ENCODE measurements at places on chromosomes 12 and 14. TPM values are rescaled to one million over a fixed set of nuclear protein-coding genes. Genes with fewer than 3 reads are reported as not detected.

CABP1 gene
- total RNA-seq = not detected

MYF6 gene
- total RNA-seq = not detected

CATSPERB gene
- total RNA-seq = 7.1 TPM

PROX2 gene
- total RNA-seq = not detected

PLA2G1B gene
- not detected for total RNA-seq

MGST1 gene
- not detected for total RNA-seq

BMP4 gene
- total RNA-seq = not detected

NANOG gene
- total RNA-seq = not detected

CDKN1B gene
- 352 TPM for total RNA-seq

GPR65 gene
- 10.7 TPM for total RNA-seq

BDKRB2 gene
- not detected for total RNA-seq

GRCh38 chr12:68334132-68334531, 2.0 kb upstream of the MDM1 start:
- no peak for DNase-seq

GRCh38 chr14:54086767-54087166, 130.1 kb upstream of the BMP4 start:
- DNase-seq = no peak

DNA sequence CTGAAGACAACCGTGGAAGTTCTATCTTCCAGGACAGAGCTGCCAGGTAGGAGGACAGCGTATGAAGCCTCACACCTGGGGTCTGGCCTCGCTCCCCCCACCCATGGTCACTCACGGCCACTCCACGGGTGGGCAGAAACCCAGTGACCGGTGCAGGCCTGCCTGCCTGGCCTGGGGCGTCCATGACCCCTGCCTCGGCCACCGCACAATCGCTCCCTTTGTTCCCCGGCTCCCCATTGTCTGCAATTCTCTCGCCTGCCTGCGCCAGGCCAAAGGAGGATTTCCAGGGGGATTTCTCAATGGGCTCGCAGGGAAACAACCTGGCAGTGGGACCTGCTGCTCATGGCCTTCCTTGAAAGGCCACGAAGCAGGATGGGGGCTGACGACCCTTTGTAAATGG, 22.6 kb downstream of the CCDC85C start:
- no peak for DNase-seq

GRCh38 chr14:105249182-105250007, 1.1 kb downstream of the BTBD6 start:
- no peak for DNase-seq

DNA sequence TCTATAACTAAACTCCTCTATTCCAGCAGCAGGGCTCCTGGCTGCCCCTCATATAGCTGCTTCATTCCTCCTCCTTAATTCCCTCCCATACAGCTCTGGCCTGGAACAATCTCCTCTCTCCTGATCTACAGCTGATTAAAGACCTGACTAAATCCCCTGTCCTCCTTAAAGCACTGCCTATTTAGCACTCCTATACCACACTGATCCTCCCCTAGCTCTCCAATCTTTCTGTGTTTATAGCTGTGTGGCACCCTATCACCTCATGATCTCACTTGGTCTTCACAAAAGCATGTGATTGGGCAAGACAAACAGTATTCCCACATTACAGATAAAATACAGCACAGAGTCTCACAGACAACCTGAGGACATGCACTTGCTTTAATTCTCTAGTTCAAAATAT, 17.4 kb downstream of the FMNL3 start:
- no peak for DNase-seq

- no peak for DNase-seq
These were observed 112.7 kb downstream of the METTL25 start for GRCh38 chr12:82470906-82471512.

DNA sequence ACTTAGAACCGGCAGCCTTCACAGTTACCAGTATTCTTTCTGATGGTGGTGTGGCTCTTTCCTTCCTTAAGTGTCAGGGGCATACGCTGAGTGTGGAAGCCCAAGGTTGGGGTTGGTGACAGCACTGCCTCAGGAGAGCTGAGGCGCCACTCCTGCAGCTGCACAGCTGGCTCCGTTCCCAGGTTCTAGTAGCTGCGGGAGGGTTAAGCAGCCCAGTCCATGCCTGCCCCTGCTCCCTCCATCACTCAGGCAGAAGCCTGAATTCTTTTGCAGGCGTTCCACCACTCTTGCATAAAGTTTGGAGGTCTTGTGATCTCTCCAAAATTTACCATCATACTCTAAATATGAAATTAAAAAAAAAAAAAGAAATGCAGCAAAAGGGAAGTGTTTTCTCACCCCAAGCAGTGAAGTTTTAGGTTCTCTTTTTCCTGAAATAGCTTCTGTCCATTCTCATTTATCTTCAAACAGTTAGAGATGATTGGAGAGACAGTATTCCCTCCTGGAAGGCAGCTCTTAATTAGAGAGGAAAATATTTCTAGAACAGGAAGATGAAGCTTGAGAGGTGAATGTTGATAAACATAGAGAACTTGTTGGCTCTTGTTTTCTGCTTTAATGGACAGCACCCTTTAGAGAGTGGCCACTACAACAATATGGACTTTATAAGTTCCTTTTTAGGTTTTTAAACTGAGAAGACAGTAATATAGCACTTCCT, 136.1 kb downstream of the FGD4 start:
- no peak for DNase-seq

DNA sequence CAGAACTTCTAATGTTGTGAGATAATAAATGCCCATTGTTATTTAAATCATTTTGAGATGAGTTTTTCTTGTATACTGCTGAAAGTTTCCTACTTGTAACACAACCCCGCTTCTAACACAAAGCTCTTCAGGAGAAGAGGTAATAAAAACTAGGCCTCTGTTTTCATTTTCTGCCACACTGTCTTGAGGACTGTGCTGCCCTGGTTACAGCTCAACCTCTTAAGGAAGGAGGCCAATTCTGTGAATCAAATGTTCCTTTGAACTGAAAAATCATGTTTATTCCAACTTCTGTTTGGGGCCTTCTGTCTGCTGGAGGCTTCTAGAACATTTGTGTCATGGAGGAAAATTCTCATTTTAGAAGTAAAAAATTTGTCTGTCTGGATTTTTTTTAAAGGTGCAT, 100.3 kb downstream of the LRIG3 start:
- no peak for DNase-seq

GRCh38 chr12:14589169-14590004, 21.7 kb upstream of the PLBD1 start:
- no peak for DNase-seq

DNA sequence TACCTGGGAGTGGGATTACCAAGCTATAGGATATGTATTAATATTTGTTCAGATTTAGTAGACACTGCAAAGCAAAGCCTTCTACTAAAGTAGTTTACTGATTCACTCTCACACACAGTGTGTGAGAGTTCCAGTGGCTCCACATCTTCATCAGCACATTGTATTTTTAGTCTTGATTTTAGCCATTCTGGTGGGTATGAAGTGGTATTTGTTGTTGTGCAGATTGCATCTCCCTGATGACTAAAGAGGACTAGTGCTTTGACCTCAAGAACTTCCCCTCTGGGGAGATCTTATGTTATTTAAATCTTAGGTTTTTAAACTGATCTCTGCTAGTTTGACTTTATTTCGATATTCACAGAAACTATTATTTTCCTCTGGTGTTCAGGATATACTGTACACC, 479.7 kb upstream of the RGS6 start:
- no peak for DNase-seq

DNA sequence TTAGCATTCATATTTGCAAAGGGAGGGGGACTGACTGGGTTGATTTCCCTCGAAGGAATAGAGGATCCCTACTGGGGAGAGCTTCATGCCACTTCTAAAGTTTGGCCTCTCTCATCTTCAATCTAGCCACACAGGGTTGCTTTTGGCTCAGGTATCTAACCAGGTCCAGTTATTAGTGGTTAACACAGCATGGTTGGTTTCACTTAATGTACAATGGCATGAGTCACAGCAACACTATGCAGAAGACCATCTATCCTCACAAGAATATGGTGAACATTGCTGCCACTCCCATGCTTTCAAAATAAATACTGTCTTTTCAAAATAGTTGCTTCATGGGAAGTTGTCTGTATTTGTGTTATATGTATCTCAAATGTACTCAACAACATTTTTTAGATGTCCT, 6.6 kb upstream of the RAB3IP start:
- DNase-seq = no peak

DNA sequence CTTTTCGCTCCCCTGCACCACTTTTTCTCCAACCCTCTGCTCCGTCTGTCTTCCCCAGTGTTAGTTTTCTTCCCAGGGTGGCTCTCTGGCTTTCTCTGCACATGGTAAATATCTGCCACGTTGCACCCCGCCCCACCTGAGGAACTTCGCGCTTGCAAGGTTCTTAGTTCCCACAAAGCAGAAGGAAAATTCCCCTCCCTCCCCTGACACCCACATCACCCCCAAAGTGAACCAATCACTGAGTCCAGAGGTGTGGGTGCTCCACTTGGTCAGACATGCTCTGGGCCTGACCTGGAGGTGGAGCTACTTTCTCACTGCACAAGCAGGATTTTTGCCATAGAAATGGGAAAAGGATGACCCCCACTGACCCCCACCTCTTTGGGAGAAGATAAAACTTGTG, 415.0 kb downstream of the FUT8 start:
- DNase-seq = no peak

- DNase-seq = no peak
These were observed 6.8 kb downstream of the NTF3 start for GRCh38 chr12:5438671-5439200.

DNA sequence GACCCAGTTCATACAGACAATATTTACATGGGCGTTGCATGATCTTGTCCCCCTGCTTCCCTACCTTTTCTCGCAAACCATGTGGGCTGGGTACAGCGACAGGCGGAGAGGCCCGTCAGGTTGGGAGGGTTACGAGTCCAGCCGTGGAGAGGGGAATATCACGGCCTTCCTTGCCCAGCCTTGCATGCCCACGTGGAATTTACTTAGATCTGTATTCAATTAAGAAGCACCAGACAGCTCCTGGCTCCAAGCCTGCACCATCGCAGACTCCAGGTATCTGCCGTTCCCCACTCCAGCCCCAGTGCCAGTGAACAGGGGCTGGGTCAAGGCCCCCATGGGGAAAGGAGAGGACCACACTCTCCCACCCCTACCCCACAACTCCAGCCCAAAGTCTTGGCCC, 29.8 kb downstream of the BCL11B start:
- DNase-seq = no peak

DNA sequence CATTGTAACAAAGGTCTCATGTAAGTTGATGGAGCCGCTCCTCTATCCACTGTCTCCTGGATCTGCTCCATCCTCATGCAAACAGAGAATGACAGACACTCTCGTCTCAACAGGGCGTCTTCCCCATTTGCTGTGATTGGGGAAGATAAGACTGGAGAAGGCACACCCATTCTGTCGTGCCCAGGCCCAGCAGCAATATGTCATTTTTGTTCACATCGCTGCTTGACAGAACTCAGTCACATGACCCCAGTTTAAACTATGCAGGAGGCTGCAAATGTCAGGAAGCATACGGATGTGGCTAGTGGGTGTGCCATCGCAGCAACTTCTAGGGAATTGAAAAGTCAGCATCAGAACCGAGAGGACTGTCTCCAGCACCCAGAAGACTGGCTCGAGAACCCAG, 290.5 kb downstream of the TMEM132D start:
- DNase-seq = no peak

- DNase-seq = no peak
These were observed 55.7 kb upstream of the PTGR2 start for GRCh38 chr14:73795974-73796373.
